ENCODE measurements at places on chromosomes 7 and 10. TPM values are rescaled to one million over a fixed set of nuclear protein-coding genes. Genes with fewer than 3 reads are reported as not detected.

DNA sequence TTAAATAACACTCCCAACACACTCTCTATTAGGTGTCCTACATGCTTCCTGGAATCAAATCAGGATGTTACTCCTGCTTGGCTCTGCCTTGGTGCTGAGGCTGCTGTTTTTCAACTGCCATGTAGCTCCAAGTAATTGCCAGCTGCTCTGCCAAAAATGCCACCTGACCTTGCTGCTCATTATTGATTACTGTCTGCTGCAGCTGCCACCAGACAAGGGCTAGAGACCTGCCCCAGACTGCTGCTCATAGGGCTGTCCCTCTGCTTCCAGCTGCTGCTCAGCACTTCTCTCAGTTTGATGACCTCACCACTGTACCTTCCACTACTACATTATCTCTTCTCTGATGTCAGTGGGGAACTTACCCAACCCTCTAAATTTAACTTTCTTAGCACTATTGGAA, 102.5 kb downstream of the PCLO start:
- no peaks in the 10 kb centered on the region for H3K27me3 ChIP-seq
- H3K27ac ChIP-seq = no peak overlapping the region
- no peak overlapping the region for H3K4me3 ChIP-seq
- H3K4me1 ChIP-seq = no peaks in the 10 kb centered on the region

- no peak overlapping the region for H3K27ac ChIP-seq
- no peaks in the 10 kb centered on the region for H3K27me3 ChIP-seq
- DNase-seq = no peak
- no peaks in the 10 kb centered on the region for H3K4me1 ChIP-seq
- H3K36me3 ChIP-seq = no peaks in the 10 kb centered on the region
Measured at GRCh38 chr10:70038923-70039322, 13.7 kb upstream of the MACROH2A2 start.

DNA sequence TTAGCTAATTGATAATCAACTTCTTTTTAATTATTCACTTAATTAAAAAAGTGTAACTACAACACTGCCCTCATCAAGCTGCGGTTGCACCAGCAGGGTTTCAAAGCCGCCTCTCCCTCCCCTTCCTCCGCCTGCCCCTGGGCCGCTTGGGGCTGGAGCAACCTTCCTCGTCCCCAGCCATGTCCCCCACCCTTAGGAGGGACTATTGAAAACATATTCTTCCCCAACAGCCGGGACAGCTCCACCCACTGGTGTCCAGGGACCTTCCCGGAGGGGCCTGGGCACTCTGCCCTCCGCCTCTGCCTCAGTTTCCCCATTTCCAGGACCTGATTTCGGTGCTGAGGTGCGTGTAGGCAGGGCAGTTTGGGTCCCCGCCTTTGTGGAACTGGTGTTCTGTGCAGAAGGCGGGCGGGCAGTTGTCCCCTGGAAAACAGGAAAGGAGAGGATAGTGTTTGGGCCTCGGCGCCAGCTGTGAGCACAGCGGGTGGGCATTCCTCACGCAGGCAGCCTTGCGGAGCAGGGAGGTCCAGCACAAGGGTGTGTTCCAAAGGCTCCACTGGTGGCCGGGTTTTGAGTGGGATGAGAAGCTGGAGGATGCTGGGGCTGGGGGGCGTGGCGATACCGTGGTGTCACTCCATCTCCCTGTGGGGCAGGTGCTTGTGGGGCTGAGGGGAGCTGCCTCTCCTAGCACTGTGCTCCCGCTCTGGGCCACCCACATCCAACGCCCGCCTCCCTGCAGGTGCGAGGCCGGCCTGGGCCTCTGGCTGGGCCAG, 15.7 kb downstream of the UNCX start:
- H3K36me3 ChIP-seq = no peaks in the 10 kb centered on the region
- peaks cover 68% of the 10 kb centered on the region for H3K27me3 ChIP-seq
- H3K27ac ChIP-seq = no peak overlapping the region

DNA sequence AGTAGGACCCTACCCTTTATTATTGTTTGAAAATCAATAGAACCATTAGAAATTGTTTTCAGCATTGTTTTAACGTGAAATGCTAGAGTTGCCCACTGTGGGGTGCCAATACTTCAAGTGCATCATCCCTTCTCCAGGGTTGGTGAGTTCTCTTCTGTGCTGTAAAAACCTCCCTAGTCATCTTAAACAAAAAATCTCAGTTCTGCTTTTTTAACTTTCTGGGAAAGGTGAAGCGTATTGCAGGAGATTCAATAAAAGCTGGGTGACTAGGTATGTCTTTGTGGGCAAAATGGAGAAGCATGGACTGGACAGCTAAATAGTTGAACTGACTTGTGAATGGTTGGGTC, 699.1 kb downstream of the SUGCT start:
- no peaks in the 10 kb centered on the region for H3K27me3 ChIP-seq
- H3K36me3 ChIP-seq = no peaks in the 10 kb centered on the region
- no peak overlapping the region for H3K4me3 ChIP-seq
- no peak overlapping the region for H3K27ac ChIP-seq
- DNase-seq = no peak
- no peaks in the 10 kb centered on the region for H3K4me1 ChIP-seq

DNA sequence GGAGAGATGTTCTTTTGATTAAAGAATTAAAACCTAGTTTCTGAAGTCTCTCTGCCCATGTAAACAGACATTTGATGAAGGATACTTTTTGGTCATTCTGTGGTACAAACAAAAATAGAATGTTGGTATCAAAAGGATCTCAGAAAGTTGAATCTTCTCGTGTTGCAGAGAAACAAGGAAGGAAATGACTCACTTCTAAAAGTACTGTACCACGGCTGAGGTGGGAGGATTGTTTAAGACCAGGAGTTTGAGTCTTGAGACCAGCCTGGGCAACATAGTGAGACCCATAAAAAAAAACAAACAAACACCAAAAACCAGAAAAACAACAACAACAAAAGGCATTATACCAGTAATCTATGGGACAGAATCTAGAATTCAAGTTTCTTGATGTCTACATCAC, 69.7 kb downstream of the PRSS58 start:
- H3K27me3 ChIP-seq = no peaks in the 10 kb centered on the region
- H3K4me1 ChIP-seq = no peaks in the 10 kb centered on the region

DNA sequence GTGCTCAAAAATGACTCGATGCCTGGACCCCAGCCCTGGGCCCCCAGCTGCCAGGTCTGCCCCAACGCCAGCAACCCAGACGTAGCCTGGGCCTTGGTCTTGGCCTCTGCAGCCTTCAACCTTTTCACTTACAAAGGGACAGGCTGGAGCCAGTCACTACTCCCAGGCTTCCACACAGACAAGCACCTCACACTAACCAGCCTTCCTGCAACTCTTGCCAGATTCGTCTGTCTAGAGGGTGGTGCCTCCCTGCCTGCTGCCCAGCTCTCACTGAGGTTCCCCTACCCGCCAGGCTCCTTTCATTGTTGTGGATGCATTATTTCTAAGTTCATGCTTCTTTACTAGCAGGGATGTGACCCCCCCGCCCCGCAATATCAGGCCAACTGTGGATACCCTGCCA, 56.3 kb downstream of the NUDCD3 start:
- H3K27me3 ChIP-seq = no peaks in the 10 kb centered on the region
- no peaks in the 10 kb centered on the region for H3K4me1 ChIP-seq
- no peak overlapping the region for H3K4me3 ChIP-seq
- no peak overlapping the region for H3K27ac ChIP-seq

GRCh38 chr7:31006857-31007256, 43.1 kb downstream of the GHRHR start:
- H3K4me1 ChIP-seq = no peaks in the 10 kb centered on the region
- peak overlapping the region; percentile 35 for H3K27ac ChIP-seq
- no peak for DNase-seq
- H3K36me3 ChIP-seq = no peaks in the 10 kb centered on the region

- no peak overlapping the region for H3K4me3 ChIP-seq
- no peaks in the 10 kb centered on the region for H3K4me1 ChIP-seq
- H3K27me3 ChIP-seq = no peaks in the 10 kb centered on the region
- H3K27ac ChIP-seq = no peak overlapping the region
- no peaks in the 10 kb centered on the region for H3K36me3 ChIP-seq
Measured at GRCh38 chr10:72063703-72064391, 24.5 kb downstream of the SPOCK2 start.

- no peak overlapping the region for H3K4me3 ChIP-seq
- DNase-seq = no peak
- H3K27ac ChIP-seq = no peak overlapping the region
- no peaks in the 10 kb centered on the region for H3K36me3 ChIP-seq
Measured at GRCh38 chr10:6738112-6738768, 158.2 kb upstream of the PRKCQ start.

DNA sequence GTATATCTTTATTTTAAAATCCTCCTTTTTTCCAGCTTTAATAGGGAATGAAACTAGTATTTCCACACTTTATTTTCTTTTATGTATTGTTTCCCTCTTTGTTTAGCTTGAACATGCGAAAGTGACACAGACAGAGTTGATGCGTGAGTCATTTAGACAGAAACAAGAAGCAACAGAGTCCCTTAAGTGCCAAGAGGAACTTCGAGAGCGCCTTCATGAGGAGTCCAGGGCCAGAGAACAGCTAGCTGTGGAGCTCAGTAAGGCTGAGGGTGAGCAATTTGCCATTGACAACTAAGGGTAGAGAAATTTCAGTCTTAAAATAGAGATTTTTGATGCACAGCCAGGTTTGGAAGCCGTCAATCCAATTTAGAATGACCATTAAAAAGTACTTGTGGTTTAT, 73.1 kb downstream of the CYP51A1 start:
- no peak for DNase-seq
- H3K4me1 ChIP-seq = no peaks in the 10 kb centered on the region
- H3K27ac ChIP-seq = no peak overlapping the region
- no peaks in the 10 kb centered on the region for H3K36me3 ChIP-seq

- no peak overlapping the region for H3K4me3 ChIP-seq
- H3K4me1 ChIP-seq = no peaks in the 10 kb centered on the region
- H3K27ac ChIP-seq = no peak overlapping the region
Measured at GRCh38 chr7:13851736-13852135, 137.7 kb downstream of the ETV1 start.

The USP6NL gene
- total RNA-seq = 3.8 TPM

The EPHA1 gene
- 5.6 TPM for total RNA-seq

The SP8 gene
- not detected for total RNA-seq

The PRKAR2B gene
- total RNA-seq = 21.8 TPM

The ADAMTS14 gene
- 3.7 TPM for total RNA-seq

The ZNF736 gene
- 28.7 TPM for total RNA-seq

Measured in uterus (tissue), 4 donors.